ENCODE measurements at places on chromosomes 2 and 18.

- no peak for DNase-seq
Measured at GRCh38 chr2:240419723-240420122, 15.7 kb upstream of the GPC1 start.

DNA sequence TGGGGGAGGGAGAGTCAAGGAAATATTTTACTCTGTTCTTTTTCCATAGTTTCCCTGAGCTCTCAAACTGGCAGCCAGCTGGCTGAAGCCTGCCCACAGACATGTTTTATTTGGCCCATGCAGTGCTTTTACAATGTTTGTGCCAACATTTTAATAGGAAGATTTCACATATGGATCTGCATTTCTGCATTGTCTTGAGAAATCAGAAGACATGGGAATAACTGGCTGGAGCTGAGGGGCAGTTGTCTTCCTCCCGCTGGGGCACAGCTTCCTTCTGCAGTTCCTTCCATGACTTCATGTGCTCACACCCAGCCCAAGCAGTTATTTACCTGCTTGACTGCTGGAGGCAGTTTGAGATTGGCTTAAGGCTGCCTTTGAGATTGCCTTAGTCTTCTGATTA, 74.4 kb downstream of the PLCL1 start:
- DNase-seq, result no peak

DNA sequence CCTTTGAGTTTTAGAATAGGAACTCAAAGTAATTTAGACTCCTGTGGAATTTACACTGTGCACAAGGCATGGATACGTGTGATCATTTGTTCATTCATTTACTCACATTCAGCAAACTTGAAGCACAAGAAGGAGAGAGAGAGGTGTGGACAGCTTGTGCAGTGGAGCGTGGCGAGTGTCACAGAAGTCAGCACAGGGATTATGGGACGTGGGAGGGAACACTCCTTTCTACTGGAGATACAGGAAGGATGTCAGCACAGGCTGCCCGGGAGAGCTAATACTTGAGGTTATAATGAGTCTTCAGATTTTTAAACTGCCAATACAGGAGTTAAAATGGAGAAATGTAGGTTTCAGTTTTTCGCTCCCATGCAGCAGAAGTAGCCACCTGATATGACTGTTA, 7.0 kb downstream of the FAM228A start:
- no peak for DNase-seq

- DNase-seq, result no peak
Measured at GRCh38 chr2:109347626-109348025, 218.6 kb downstream of the SH3RF3 start.

GRCh38 chr2:113291191-113291590, 12.5 kb upstream of the PAX8 start:
- no peak for DNase-seq

- no peak for DNase-seq
Measured at GRCh38 chr2:13000664-13001363, 284.1 kb downstream of the TRIB2 start.

DNA sequence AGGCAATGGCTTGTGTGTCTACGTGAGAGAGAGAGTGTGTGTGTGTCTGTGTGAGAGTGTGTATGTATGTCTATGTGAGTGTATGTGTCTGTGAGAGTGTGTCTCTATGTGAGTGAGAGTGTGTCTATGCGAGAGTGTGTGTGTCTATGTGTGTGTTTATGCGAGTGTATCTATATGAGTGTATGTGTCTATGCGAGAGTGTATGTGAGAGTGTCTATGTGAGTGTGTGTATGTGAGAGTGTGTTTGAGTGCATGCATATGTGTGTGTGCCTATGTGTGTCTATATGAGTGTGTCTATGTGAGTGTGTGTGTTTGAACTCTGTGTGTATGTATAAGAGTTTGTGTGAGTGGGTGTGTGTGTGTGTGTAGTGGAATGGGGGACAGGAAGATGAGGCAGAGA, 9.8 kb upstream of the GNLY start:
- DNase-seq, result no peak

DNA sequence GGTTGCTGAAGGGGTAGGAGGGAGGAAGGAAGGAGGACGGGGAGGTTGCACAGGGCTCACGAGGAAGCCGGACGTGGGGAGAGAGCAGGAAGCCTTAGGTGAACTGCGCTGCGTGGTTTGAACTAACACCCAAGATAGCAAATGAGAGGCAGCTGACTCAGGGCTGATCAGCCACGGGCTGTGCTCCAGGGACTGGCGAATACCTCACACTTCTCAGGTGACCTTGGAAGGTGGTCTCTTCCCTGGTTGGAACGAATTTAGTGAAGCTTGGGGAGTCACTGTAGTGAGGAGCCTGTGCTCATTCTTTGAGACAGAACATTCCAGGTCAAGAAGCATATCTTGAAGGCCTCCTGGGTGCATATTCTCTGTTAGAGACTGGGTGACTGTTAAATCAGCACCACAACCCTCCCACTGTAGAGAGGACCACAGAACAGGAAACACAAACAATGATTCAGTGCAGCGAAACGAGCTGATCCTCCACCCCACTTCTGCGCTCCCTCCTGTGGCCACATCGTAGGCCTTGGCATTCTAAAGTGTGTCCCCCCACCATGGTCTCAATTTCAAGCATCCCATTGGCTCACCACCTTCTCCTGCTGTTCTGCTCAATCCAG, 33.8 kb downstream of the TOGARAM2 start:
- DNase-seq, result peak; percentile 51

GRCh38 chr2:10447300-10447894, 730 bp downstream of the ODC1 start:
- DNase-seq, result no peak

DNA sequence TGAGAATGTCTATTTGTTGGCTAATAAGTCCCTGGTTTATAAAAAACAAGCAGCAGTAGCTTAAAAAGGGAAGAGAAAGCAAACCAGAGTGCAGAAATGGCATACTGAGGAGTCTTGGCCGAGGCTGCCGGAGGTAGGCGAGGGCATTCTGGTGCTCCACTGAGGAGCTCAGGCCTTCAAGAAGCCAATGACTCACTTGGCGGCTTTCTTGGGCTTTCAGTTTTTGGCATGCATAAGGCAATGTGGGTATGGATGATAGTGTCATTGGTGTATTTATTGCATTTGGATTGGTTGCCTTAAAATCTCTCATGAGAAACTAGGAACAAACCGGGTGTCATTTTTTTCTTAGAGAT, 119.6 kb upstream of the ARL5A start:
- DNase-seq, result no peak

DNA sequence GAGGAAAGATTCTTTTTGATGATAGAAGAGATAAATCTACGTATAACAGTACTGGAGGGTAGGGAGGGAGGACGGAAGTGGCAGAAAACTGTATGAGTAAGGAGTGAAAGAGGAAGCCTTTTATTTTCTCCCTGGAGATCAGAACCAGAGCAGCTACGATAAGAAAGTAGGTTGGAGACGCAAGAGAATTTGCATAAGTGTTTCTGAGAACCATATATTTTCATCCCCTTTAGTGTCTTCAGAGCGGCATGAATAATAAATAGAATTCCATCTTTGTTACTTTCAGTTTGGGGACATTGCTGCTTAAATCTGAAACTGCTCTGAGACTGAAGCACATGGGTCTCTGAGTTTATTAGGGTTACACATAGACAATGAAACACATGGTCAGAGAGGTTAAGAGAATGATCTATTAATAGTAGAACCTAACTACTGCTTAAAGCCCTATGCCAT, 230.2 kb upstream of the TNP1 start:
- DNase-seq, result no peak

DNA sequence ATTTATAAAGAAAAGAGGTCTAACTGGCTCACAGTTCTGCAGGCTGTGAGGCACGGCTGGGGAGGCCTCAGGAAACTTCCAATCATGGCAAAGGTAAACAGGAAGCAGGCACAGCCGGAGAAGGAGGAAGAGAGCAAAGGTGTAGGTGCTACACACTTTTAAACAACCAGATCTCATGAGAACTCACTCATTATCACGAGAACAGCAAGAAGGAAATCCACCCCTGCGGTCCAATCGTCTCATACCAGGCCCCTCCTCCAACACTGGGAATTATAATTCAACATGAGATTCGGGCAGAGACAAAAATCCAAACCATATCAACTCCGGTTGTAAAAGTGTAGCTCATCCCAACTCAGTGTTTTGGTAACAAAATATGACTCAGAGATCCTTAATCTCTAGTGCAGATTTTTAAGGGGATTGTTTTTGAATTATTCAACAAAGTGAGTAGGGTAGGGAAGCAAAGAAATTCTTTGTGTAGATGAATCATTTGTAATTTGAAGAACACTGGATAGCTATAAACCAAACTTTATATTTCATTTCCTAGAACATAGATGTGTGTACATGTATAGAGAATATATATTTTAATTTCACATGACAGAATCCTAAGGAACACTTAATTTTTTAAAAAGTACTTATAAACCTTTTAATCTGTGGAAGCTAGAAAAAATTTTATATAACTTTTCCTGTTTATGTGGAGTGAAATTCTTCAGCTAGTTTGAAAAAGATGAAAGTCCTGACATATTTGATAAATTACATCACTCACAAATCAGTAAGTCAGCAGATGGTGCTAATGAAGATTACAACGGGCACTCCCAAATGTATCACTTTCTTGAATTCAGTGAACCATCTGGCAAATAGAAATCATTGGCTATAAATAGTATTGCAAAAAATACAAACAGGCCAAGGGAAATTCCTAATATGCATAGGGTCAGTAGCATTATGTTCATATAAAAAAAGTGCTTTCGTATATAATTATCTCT, 130.1 kb downstream of the OLA1 start:
- DNase-seq, result no peak

DNA sequence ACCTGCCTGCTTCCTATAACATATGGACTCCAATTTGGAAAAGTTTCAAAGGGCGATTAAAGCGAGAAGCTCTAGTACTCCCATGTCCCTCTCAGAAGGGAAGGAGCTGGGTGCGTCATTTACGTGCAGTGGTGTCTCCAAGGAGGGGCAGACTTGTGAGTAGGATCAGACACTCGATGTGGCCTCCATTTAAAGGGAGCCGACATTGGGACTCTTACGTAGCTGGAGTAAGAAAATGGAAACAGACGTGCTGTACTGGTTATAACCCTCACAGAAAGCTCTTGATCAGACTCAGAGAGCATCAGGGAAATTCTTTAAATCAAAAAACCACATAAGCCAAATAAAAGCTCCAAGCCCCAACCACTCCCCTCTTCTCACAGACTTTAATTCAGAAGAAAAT, 198.5 kb downstream of the KLHL29 start:
- no peak for DNase-seq

- DNase-seq, result no peak
Measured at GRCh38 chr2:10205162-10205475, 82.6 kb downstream of the RRM2 start.

- no peak for DNase-seq
Measured at GRCh38 chr2:121483846-121484245, 46.8 kb upstream of the RNU4ATAC start.

GRCh38 chr2:201955231-201955630, 78.4 kb upstream of the FZD7 start:
- DNase-seq, result no peak

DNA sequence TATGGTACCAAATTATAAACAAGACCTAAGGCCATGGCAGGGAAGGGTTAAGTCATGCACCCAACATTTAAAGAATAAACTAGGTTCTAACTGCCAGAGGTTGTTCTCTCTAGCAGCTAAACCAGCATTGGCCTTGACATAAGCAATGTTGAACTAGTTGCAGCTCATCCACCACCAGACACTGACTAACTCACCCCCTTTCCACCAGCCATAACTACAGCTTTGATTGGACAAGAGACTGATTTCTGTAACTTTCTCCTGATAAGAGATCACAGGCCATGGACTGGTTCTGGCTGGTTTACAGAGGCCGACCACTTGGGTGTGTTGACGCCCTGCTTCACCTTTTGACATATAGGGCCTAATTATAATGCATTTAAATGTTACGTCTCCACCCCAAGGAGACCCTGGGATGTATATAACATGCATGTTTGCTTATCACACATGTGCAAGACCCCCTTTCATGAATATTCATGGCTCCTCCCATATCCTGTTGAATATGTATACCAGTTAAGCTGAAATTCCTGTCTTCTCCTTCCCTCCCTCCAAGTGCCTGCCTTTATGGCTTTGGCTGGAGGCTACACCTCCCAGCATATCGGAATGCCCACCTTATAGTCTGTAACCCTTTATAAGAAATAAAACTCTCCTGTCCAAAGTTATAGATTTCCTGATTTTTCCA, 75.9 kb downstream of the MRPS9 start:
- no peak for DNase-seq

- DNase-seq, result no peak
Measured at GRCh38 chr2:124920448-124920847, 895.4 kb downstream of the CNTNAP5 start.

DNA sequence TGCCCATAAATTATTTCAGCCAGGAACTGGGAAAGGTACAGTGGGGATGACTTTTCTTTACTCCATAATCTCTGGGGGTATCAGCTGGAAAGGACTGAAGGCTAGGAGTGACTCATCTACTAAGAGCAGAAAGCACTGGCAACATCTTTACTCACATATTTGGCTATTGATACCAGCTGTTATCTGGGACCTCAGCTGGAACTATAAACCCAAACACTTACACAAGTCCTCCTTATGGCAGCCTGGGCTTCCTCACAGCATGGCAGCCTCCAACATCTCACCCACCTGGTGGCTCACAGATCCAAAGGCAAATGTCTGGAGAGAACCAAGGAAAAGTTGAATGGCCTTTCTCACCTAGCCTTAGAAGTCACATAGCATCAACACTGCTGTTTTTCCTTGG, 379.0 kb upstream of the RND3 start:
- no peak for DNase-seq

- no peak for DNase-seq
Measured at GRCh38 chr2:213251618-213252017, 32.6 kb upstream of the SPAG16 start.

- no peak for DNase-seq
Measured at GRCh38 chr2:9214873-9215272, 8.3 kb downstream of the ASAP2 start.

DNA sequence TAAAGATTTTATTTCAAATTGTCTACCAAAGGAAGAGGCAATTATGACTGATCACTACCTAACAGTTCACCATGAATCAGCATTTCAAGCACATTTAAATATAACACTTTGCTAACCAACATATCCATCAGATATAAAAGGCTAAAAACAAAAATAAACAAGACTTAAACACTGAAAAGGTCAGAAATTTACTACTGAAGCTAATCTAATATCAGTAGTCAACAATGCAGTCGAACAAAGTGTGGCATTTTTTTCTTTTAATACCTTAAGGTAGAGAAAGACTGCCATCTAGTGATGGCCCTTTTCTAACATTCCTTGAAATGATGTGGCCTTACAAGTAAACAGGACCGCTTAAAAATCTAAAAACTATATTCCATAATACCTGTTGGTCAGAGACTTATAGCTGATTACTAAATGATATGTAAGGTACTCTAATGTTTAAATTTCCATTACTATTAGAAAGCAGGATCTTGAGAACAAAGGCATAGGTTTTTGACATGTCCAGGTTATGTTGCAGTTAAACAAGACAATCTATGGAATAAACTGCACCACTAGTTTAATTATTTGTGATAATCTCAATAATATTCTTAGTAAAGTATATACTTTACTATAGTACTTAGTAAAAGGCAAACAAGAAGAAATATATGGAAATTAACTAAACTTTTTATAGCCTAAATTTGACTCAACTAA, 80.0 kb downstream of the EXOC6B start:
- no peak for DNase-seq
